ENCODE measurements at places on chromosomes 4 and X.
A peak's percentile ranks its signal among the peaks of the same experiment; 100 is the strongest.

- no peak for DNase-seq
- no peaks in the 10 kb centered on the region for H3K27me3 ChIP-seq
- no peaks in the 10 kb centered on the region for H3K4me1 ChIP-seq
- H3K27ac ChIP-seq, result no peak overlapping the region
Observed at GRCh38 chrX:39425124-39425806, 624.0 kb downstream of the MID1IP1 start.

GRCh38 chrX:15033917-15034316 lies 160.7 kb downstream of the MOSPD2 start:
- H3K27ac ChIP-seq, result no peak overlapping the region
- no peaks in the 10 kb centered on the region for H3K27me3 ChIP-seq
- H3K36me3 ChIP-seq, result no peaks in the 10 kb centered on the region
- DNase-seq, result no peak
- no peaks in the 10 kb centered on the region for H3K4me1 ChIP-seq
- no peak overlapping the region for H3K4me3 ChIP-seq

DNA sequence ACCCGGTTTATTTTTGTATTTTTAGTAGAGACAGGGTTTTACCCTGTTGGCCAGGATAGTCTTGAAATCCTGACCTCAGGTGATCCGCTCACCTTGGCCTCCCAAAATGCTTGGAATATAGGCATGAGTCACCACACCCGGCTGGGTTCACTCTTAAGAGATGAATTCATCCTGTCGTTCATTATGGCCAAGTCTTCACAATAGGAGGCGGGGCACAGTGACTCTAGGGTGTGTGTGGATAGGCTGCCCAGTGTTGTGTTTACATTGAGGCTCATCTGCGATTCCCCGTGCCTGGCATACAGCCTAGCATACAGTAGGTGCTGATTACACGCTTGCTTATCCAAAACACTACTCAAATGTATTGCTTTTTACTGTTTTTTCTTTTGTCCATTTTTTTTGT lies 41.3 kb upstream of the IGFBP7 start:
- no peaks in the 10 kb centered on the region for H3K36me3 ChIP-seq
- H3K4me1 ChIP-seq, result peaks cover 4% of the 10 kb centered on the region
- H3K27me3 ChIP-seq, result peaks cover 36% of the 10 kb centered on the region
- no peak overlapping the region for H3K27ac ChIP-seq
- H3K4me3 ChIP-seq, result no peak overlapping the region
- no peak for DNase-seq

DNA sequence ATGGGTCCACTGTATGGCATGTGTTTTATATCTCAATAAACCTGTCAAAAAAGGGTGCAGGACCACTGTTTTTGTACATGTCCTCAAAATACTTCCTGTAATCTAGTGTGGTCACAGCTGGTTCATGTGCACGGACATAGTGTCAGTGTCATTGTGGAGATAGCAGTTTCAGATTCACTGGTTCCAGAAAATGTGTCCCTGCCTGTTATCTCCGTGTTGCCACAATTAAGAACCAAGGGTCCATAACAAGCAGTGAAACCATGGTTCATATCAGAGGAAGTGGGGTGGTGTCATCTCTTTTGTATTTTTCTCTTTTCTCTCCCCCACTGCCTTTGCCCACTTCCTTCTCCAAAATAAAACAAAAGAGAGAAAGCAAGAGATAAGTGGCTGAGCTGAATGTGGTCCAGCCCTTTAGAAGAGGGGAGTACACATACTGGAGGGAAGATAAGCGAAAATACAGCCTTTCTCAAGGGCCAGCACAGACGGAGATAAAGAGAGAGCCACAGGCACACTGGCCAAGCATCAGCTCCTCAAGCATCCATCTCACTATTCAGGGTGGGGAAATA lies 51.2 kb downstream of the TBL1X start:
- no peak overlapping the region for H3K27ac ChIP-seq
- H3K4me1 ChIP-seq, result peaks cover 2% of the 10 kb centered on the region
- no peaks in the 10 kb centered on the region for H3K27me3 ChIP-seq
- H3K4me3 ChIP-seq, result no peak overlapping the region
- no peaks in the 10 kb centered on the region for H3K36me3 ChIP-seq

DNA sequence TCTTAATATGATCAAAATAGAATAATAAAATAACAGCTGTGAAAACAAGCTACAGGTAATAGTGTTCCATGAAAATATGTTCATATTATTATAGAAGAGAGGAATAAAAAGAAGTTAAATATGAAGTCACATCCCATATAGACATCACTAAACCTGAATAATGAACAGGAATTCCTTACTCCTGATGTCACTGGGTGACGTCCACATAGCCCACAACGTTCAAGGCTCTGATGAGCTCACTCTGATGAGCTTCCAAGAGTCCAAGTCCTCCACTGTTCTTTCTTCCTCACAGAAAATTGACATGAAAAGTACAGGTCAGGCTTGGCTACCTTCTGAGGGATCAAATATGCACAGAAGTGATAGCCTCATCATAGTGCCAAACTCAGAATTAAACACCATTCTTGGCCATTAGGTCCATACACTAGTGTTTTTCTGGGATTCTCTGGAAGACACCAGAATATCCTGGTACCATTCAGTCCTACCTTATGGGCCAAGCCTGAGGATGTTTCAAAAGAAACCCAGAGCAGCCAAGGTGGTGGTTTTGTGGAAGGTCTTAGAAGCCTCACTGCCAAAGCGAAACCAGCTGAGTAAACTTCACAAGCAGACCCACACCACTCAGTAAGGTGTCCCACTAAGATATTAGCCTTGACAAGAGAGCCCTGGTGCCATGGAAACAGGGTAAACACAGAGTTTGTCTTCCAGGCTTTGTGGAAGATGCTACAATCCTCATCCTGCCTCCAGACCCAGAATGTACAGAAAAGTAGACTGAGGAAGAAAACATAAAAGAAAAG lies 138.4 kb upstream of the HHIP start:
- no peak overlapping the region for H3K27ac ChIP-seq
- H3K36me3 ChIP-seq, result no peaks in the 10 kb centered on the region
- H3K27me3 ChIP-seq, result no peaks in the 10 kb centered on the region
- no peak for DNase-seq

DNA sequence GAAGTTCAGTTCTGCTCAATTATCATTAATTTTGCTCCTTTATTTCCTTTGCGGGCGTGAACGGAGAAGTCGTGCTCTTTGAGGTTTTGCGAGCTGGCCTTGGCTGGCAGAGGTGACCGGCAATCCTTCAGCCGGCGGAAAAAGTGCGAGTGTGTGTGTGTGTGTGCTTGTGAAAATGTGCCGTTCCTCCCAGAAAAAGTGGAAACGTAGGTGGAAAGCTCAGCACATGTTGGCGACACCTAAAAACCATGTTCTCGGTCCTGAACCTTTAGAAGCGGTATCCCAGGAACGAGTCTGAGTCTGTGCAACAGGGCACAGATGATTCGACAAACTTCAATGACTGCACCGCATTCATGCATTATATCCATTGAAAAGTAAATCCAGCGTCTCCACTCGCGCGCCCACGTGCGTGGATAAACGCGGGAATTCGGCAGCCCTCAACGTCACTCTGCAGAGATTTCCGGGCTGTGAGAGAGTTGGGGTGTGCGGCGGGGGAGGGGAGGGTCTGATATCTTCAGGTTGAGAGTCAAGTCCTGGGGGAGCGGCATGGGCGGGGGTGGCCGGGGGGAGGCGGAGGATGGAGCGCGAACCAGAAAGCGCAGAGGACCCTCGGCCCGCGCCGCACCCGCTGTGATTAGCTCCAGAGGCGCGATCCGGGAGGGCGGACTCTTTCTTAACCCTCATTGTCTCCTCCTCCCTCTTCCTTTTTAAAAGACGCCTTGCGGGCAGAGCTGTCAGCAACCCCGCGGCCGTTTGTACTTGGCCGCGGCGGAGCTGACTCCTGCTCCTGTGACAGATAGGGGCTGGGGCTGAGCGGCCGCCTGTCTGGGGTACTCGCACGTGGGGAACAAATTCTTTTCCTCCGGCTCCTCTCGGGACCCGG lies at the start of gene SHISA3:
TSS of gene SHISA3 (plus strand) at position 737 of the 883 bp plus-strand sequence. CDS start 569 bp downstream, outside the sequence.
- H3K36me3 ChIP-seq, result peaks cover 8% of the 10 kb centered on the region
- peaks cover 11% of the 10 kb centered on the region for H3K4me1 ChIP-seq
- H3K27me3 ChIP-seq, result peaks cover 65% of the 10 kb centered on the region
- peak; percentile 37 for DNase-seq
- peak within 1 kb of the TSS; percentile 81 for H3K27ac ChIP-seq

GRCh38 chr4:181599134-181599533 lies 644.1 kb upstream of the TENM3 start:
- H3K27ac ChIP-seq, result no peak overlapping the region
- no peak for DNase-seq
- H3K36me3 ChIP-seq, result no peaks in the 10 kb centered on the region
- H3K4me1 ChIP-seq, result no peaks in the 10 kb centered on the region
- no peaks in the 10 kb centered on the region for H3K27me3 ChIP-seq

- no peaks in the 10 kb centered on the region for H3K36me3 ChIP-seq
- H3K27ac ChIP-seq, result no peak overlapping the region
- H3K4me3 ChIP-seq, result no peak overlapping the region
- H3K4me1 ChIP-seq, result no peaks in the 10 kb centered on the region
- DNase-seq, result no peak
- H3K27me3 ChIP-seq, result no peaks in the 10 kb centered on the region
Observed at GRCh38 chr4:188680004-188680666, 540.9 kb downstream of the TRIML1 start.

All from mesenchymal stem cell (in vitro differentiated cells and primary cell).